ENCODE measurements at places on chromosomes 2 and 18. TPM values are rescaled to one million over a fixed set of nuclear protein-coding genes. Genes with fewer than 3 reads are reported as not detected.
A peak's percentile ranks its signal among the peaks of the same experiment; 100 is the strongest.

DNA sequence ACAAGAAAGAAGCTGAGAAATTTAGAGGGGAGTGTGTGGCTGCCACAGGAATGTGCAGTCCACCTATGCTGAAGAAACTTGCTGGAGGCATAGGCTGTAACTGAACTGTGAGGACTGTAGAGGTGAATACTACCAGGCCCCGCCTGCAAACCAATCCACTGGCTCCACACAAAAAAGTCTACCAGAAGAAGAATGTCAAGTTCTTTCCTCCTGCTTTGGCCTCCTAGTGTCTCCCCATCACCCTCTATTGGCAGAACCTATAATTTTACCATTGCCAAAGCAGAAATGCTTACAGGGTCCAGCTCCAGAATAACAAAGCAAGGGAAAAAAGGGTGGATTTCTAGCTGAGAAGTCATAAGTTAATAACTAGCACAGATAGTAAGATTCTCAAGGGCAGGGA lies 5.9 kb upstream of the ATP5MC3 start:
- H3K4me3 ChIP-seq = no peak overlapping the region
- H3K4me1 ChIP-seq = no peaks in the 10 kb centered on the region
- H3K36me3 ChIP-seq = no peaks in the 10 kb centered on the region
- DNase-seq = peak; percentile 50
- H3K27me3 ChIP-seq = peaks cover 5% of the 10 kb centered on the region
- no peak overlapping the region for H3K27ac ChIP-seq

- H3K4me1 ChIP-seq = no peaks in the 10 kb centered on the region
- H3K27ac ChIP-seq = no peak overlapping the region
- no peaks in the 10 kb centered on the region for H3K36me3 ChIP-seq
- DNase-seq = no peak
These were observed 19.7 kb downstream of the CYRIA start for GRCh38 chr2:16645775-16646559.

DNA sequence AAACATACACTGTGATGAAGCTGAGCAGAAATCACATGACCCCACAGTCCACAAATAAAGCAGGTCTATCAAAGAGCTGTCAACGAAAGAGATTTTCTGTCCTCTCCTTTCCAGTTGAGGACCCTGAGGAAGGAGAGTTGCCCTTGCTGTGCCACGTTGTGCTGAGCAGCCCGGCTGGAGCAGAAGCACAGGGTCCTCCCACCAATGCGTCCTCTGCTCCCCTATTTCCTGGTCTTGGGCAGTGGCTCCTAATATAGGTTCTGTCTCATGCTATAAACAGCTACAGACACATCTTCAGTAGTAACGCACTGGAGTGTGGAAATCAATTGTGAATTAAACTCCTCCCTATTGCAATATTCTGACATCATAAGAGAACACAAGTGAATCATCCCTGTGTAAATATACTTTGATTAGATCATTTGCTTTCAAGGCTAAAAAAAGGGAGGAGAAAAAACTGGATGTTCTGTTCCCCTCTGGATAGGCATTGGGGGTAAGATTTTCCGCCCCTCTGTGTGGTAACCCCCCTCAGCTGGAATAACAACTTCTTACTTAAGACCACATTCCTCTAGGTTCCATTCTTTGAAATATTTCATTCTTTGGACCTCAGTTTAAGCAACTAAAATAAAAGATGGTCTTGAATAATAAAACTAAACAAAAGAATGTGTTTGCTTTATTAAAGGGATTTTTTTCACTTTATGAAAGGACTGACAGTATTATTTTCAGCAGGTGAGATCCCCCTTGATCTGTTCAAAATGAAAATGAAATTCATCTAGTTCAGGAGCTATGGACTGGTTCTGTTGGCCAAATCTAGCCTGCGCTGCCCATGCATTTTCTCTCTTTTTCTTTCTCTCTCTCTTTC lies 8.3 kb upstream of the RHOB start:
- H3K27me3 ChIP-seq = peaks cover 3% of the 10 kb centered on the region
- peak; percentile 69 for DNase-seq
- peak overlapping the region; percentile 68 for H3K4me3 ChIP-seq
- peaks cover 25% of the 10 kb centered on the region for H3K4me1 ChIP-seq
- no peaks in the 10 kb centered on the region for H3K36me3 ChIP-seq

GRCh38 chr2:46188041-46188716 lies 109.0 kb upstream of the EPAS1 start:
- peak overlapping the region; percentile 83 for H3K4me3 ChIP-seq
- DNase-seq = no peak
- peaks cover 15% of the 10 kb centered on the region for H3K36me3 ChIP-seq
- H3K27me3 ChIP-seq = peaks cover under 1% of the 10 kb centered on the region
- 0 out of 2 replicates have a peak overlapping the region, but pooled peaks have one; percentile 92 for H3K27ac ChIP-seq

DNA sequence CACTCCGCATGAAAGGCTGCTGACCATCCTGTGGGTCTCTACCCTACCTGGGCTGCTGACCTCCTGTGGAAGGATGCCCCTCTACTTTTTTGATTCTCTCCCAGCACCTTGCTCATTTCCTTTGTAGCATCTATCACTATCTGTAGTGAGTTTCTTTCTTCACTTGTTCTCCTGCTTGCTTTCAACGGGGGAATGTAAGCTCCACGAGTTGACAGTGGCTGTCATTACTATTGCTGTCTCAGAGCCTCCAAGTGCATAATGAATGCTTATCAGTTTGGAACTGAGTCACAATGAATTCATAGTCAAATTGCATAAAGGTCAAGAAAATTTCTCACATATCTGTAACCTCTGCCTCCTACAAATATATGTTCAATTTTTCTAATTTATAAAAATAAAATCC lies 477.7 kb downstream of the PLCL1 start:
- DNase-seq = no peak
- H3K27me3 ChIP-seq = peaks cover 2% of the 10 kb centered on the region
- H3K4me3 ChIP-seq = no peak overlapping the region
- no peaks in the 10 kb centered on the region for H3K36me3 ChIP-seq
- H3K4me1 ChIP-seq = no peaks in the 10 kb centered on the region

DNA sequence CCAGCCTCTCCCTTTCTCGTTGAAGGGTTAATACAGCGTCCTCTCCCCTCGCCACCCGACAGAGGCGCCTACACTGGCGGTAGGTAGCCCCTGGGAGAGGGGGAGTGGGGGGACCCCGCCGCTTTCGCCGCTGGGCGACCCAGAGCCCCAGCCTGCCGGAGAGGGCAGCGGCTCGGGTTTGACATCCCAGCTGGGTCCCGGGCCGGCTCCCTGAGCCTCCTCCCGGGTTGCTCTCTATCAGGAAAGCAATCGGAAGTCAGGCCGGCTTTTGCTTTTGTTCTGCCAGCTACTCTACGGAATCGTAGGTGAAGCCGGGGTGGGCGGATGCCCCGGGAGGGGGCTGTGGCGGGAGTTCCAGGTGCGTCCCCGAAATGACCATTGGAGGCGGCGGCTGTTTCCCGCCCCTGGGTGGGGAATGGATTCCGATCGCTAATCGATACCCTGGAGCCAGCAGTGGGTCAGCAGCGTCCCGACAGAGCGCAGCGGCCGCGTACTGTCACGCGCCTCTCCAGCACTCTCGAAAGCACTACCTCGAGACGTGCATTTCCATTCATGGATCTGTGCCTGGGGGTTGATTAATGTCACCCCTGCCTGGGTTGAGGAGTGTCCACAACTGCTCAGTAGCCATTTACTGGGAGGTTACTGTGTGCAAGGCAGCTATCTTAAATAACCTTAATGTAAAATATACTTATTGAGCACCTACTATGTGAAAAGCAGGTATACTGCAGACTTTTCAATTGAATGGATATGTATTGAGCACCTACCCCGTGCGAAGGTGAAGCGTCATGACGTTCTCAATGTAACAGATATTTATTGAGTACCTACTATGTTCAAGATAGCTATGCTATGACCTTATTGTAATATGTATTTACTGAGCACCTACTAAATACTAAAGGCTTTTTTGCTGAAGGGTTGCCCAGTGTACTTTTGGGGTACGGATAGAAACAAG lies 1.1 kb downstream of the MAPK4 start:
- H3K27me3 ChIP-seq = peaks cover 9% of the 10 kb centered on the region
- H3K4me1 ChIP-seq = no peaks in the 10 kb centered on the region
- DNase-seq = no peak
- no peak overlapping the region for H3K27ac ChIP-seq
- H3K36me3 ChIP-seq = no peaks in the 10 kb centered on the region
- H3K4me3 ChIP-seq = no peak overlapping the region

Gene RAB17
- 0.31 TPM for total RNA-seq

Gene NGEF
- total RNA-seq = 0.20 TPM

Gene IL1A
- total RNA-seq = not detected
